Progenitor cell of endocrine pancreas (in vitro differentiated cells): ENCODE measurements at places on chromosomes 2 and 18. TPM values are rescaled to one million over a fixed set of nuclear protein-coding genes. Genes with fewer than 3 reads are reported as not detected.

DNA sequence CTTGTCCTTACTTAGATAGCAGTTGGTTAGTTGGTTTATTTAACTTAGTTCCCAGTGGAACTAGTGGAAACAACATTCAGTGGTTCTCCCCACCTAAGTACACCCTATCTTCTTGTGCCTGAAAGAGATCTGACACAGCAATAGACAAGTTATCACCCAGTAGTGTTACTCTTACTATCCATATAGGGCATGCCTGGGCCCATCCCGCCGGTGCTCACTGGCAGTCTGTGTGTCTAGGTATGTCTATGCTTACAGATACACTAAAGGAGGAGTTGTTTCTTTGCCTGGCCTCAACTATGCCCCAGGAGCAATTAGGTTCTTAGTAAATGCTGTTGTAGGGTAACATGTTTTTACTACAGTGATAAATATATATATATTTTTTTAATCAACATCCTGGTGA, 12.0 kb upstream of the NRP2 start:
- peaks cover 2% of the 10 kb centered on the region for H3K36me3 ChIP-seq
- DNase-seq: no peak
- no peak overlapping the region for H3K4me3 ChIP-seq
- H3K27ac ChIP-seq: no peak overlapping the region
- no peaks in the 10 kb centered on the region for H3K27me3 ChIP-seq

DNA sequence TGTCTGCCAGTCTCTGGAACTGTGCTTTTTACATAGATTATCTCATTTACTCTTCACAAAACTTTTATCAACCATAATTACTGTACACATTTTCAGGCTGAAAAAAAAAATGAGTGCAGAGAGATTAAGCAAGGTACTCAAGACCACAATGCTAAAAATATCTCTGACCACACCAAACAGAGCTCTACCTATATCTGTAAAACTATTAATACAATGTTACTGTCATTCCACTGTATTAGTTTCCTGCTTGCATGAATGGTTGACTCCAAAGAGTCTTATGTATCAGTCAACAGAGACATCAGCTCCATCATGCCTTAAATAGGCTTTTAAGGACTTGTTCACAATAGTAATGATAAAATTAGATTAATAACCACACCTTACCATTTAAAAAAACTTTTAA, 134.7 kb upstream of the CCDC150 start:
- peaks cover under 1% of the 10 kb centered on the region for H3K36me3 ChIP-seq

DNA sequence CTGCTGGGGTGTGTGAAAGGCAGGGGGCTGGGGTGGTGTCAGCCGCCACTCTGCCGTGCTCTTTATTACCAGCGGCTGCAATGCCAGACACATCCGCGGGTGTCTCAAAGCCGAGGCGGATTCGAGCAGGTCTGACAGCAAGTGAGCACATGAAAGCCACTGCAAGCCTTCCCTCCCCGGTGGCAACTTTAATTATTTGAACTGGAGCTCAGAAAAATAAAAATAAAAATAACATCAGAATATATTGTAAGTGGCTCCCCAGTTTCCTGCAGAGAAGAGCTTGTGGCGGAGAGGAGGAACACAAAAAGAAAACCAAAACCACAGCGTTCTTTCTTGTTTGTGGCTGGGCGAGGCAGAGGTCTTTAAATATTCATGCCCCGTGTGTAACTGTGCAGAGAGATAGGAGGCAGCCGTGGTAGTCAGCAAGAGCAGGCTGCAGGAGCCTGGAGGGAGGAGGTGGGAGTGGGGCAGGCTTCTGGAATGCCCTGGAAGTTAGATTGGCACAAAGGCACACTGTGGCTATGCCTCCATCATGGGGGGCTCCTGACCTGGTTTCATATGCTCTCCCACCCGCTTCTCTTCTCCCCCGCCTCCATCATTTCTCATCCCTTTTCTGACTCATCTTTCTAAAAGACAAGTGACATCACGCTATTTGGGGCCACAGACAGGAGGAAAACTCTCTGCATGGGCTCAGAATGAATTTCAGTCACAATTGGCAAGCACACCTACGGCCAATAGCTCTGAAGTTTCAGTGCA, 199.8 kb downstream of the CLIP4 start:
- H3K36me3 ChIP-seq: no peaks in the 10 kb centered on the region
- H3K27ac ChIP-seq: no peak overlapping the region
- DNase-seq: no peak
- H3K4me3 ChIP-seq: no peak overlapping the region
- no peaks in the 10 kb centered on the region for H3K4me1 ChIP-seq
- H3K27me3 ChIP-seq: peaks cover 53% of the 10 kb centered on the region

Gene NABP1
- total RNA-seq: 6.4 TPM in 2 replicates

Gene LINC00305
- total RNA-seq: 0.71 and 1.6 TPM in 2 replicates

Gene HOXD4
- not detected in 2 replicates for total RNA-seq
